ENCODE measurements at places on chromosomes 3 and 15.

GRCh38 chr15:80328496-80328895 is 75.7 kb upstream of the ARNT2 start:
- no peak for DNase-seq

GRCh38 chr3:57078344-57078634 is 17.8 kb downstream of the SPATA12 start:
- DNase-seq: peak; percentile 57

DNA sequence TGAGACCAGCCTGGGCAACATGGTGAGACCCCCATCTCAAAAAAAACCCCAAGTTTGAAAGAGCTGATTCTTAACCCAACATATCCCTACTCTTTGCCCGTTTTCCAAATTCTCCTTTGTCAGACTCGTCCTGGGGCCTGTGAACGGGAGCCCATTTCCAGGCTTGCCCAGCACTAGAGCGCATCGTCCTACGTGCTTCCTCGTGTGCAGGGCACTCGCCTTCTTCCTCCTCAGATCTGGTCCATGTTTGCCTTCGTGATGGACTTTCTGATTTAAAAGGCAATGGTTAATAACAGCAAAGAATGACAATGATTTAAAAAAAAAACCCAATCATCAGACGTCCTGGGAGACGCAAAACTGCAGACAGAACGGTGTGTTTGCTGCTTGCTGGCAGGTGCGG is 10.1 kb downstream of the MELTF start:
- DNase-seq: no peak

GRCh38 chr3:170560717-170561382 is 25.0 kb downstream of the SLC7A14 start:
- no peak for DNase-seq

- no peak for DNase-seq
Measured at GRCh38 chr3:171977860-171978259, 61.5 kb upstream of the FNDC3B start.

DNA sequence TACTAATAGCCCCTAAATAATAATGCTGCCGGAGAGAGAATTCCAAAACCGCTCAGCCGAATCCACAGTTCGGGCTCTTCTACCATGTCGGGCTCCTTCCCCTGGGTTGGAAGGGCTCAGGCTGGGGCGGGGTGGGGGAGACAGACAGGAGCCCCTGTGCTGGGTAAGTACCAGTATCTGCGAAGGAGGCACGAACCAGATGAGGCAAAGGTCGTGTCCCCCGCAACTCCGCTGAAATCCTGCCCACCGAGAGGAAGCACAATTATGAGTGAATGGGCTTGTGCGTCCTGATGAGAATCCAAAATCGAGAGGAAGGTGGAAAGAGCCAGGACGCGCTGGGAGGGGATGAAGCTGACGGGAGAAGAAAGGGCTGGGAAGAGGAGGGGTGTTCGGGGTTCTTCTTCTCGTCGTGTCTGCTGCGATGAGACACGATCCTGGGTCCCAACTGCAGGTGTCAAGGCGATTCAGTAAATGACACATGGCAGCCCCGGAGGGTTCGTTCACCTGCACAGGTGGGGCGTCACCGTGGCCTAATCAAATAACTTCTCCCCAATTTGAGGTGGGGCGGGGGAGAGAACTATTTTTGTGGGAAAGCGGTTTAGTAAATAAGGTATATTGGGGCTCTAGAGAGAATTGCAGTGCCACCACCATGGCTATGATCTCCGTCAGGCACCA is 707 bp upstream of the FAM81A start:
- no peak for DNase-seq

DNA sequence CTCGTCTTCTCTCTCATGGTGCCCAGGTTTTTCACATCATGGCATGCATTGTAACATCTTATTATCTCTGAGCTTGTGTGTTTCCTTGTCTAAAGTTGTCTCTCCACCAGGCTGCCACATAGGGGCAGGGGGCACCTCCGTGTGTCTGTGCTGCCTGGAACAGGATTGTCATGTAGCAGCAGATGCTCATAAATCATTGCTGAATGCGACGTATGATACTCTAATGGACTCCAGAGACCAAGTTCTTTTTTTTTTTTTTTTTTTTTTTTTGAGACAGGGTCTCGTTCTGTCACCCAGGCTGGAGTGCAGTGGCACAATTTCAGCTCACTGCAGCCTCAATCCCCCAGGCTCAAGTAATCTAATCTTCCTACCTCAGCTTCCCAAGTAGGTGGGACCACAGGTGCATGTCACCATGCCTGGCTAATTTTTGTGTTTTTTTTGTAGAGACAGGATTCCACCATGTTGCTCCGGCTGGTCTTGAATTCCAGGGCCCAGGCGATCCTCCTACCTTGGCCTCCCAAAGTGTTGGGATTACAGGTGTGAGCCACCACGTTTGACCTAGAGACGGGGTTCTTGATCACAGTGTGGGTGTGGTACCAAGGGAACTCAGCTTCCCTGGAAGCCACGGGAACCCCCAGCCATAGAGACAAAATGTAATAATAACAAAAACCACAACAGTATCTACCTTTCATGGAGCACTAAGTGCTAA is 4.7 kb upstream of the DNASE1L3 start:
- no peak for DNase-seq

- no peak for DNase-seq
Measured at GRCh38 chr3:178507507-178508442, 28.5 kb upstream of the KCNMB2 start.

DNA sequence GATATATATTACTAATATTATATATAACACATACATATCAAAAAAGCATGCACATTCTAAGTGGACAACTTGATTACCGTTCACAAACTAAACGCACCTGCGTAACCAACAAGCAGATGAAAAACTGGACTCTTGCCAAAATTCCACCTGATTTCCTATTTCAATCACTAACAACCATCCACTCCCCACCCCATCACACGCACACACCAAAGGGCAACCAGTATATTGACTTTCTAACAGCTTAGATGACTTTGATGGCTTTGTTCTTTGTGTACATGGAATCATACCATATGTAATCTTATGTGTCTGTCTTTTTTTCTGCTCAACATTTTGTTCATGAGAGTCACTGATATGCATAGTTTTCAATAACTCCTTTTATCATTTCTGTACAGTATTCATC is 496.8 kb upstream of the ARRDC4 start:
- no peak for DNase-seq

GRCh38 chr15:70027518-70027917 is 70.2 kb downstream of the TLE3 start:
- no peak for DNase-seq

DNA sequence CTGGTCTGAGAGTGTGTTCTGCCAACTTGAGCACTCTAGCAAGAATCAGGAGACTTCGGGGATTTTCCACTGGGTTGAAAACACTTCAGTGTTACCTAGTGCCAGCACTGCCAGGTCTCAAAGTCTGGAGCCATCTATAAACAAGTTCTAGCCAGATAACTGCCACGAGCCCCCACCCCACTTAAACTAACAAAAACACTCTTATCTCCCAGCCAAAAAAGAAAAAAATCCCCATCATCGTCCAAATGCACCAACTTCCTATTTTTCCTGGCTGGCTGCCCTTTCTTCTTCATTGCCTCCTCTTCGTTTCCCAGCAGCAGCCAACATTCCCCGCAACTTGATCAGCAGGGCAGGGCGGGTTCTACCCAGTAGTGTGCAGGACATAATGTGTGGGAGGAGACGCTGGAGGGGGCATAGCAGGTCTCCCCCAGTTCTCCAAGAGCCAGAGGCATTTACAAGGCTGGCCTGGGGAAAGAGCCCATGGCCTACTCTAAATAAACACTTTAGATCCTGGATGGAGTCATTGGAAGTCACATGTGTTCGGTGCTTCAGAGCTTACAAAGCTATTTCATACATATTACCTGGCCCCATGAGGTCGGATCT is 29.5 kb downstream of the C2CD4B start:
- DNase-seq: peak; percentile 42

GRCh38 chr15:88181613-88182012 is 74.9 kb downstream of the NTRK3 start:
- DNase-seq: no peak

GRCh38 chr15:40763801-40764628 is at the start of gene GCHFR:
Gene GCHFR (plus strand): TSS chr15:40764068. CDS start chr15:40764181, 113 bp downstream.
- DNase-seq: peak; percentile 81

DNA sequence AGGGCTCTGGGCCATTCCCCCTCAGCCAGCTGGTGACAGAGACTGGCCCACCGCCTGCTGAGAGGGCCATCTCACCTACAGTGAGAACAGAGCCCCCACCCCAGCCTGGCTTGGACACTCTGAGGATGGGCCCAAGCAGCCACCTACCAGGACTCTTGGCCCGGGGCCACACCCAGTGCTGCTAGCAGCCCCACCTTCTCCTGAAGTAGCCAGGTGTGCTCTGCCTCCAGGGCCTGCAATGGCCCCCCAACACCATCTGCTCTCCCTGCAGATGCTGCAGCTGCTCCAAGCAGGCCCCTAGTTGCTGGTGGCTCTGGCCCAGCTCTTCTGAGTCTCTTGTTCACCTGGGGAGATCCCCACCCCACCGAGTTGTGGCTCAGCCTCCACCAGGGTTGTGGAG is 6.8 kb upstream of the CLK3 start:
- DNase-seq: no peak

GRCh38 chr3:98596541-98597500 is 3.4 kb upstream of the CPOX start:
- DNase-seq: peak; percentile 79

DNA sequence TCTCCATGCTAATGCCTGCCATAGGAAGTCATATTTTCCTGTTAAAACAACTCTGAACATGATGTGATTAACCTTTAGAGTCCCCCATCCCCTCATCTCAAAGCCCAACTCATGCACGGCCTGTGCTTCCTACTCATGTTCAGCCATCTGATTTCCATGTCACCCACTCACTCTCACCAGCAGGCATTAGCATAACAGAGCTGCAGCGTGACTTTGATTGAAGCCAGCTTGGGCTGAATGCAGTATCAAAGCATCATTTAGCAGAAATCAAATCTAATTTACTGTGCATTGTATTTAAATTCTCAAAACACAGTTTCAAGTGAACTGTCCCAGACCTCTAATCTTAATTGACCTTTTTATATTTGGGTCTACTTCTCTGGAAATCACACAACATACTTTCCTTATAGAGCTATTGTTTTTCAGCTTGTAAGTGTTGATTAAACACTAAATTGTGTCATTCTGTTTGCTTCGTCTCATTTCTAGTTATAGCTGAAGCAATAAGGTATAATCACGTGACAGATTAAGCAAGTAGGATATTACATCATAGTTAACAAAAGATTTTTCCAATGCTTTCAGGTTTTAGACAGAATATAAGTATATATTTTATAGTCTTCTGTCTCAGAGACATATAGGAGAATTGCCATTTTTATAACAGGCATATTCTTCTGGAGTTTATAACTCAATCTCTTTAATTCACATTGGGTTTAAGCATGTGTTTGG is 501.5 kb downstream of the ROBO2 start:
- no peak for DNase-seq

- no peak for DNase-seq
Measured at GRCh38 chr3:42353631-42354030, 56.8 kb downstream of the LYZL4 start.

- DNase-seq: no peak
Measured at GRCh38 chr3:104555728-104556127, 811.0 kb upstream of the ALCAM start.

GRCh38 chr3:61155701-61156292 is 95.5 kb downstream of the FHIT start:
- no peak for DNase-seq

GRCh38 chr3:42079701-42080452 is 11.3 kb upstream of the TRAK1 start:
- no peak for DNase-seq

DNA sequence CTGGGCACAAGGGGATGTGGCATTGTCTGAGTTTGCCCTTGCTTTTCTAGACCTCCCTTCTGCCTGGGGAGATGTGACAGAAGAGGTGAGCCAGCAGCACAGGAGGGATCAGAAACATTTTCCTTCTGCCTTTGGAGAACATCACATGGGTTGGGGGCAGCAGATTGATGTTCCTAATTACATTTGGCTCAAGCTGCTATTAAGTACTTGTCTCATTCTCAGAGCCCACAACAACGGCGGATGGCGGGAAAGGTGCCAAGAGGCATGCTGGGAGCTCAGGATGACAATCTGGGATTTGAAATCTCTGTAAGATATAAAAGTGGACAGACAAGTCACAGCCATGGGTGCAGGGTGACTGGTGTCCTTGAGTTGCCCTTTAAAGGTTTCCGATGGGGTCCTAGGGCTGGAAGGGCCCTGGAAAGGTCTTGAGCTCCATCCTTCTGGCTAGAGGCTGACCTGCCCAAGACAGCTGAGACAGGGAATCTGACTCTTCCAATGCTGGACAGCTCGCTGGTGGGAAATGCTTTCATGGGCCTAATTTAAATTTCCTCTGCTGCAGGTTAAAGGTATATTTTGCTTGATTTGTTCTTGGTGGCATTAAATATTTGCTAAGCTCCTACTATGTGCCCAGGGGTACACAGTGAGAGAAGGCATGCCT is 2.4 kb upstream of the CORO2B start:
- no peak for DNase-seq

- DNase-seq: no peak
Measured at GRCh38 chr3:177598097-177598833, 401.0 kb upstream of the TBL1XR1 start.

GRCh38 chr15:89199746-89200145 is 21.6 kb downstream of the RLBP1 start:
- DNase-seq: no peak

- DNase-seq: no peak
Measured at GRCh38 chr3:197576838-197577237, 21.1 kb upstream of the BDH1 start.

DNA sequence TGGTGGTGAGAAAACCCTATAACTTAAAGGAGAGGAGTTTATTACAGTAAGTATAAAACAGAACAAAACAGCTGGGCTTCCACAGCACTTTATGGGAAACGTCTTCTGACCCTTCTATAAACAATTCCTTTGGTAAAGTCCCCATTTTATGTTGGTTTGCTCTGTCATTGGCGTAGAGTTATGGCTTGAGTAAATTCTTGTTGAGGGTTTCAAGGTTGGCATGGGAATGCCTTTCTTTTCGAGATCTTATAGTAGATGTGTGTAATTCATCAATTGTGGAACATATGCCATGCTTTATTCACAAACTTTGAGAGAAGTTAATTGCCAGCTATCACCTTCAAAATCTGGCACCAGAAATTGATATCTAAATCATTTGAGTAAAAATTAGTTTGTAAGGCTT is 11.6 kb upstream of the CHL1 start:
- no peak for DNase-seq

- DNase-seq: no peak
Measured at GRCh38 chr15:33882921-33883320, 85.4 kb upstream of the CHRM5 start.

DNA sequence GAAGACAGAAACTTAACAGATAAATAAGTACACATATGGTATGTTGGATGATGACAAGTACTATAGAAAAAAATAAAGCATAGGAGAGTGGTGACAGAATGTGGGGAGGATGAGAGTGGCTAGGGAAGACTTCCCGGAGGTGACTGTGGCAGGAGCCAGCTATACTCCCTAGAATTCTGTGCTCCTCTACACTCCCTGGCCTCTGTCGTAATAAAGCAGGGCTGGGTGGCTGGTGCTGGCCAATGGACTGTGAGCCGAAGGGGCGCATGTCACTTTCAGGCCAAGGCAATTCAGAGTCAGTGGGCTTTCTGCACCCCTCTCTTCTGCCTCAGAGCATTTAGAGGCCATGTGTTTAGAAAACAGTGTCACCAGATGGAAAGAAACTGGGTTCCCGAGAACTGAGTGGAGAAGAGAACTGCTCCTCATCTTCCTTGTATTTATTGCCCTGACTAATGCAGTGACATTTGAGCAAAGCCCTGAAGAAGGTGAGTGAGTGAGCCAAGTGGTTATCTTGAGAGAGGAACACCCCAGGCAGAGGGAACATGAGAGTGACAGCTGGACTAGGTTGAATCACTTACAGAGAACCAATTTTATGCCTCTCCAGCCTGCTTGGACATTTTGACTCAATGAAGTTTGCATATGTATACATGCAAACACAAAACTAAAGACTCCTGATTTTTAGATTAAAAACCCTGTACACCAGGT is 5.2 kb upstream of the VPS8 start:
- DNase-seq: no peak
